Transverse colon (tissue), 4 donors: ENCODE measurements at places on chromosomes 4 and X. TPM values are rescaled to one million over a fixed set of nuclear protein-coding genes. Genes with fewer than 3 reads are reported as not detected.

- DNase-seq: no peak
Measured at GRCh38 chr4:3483471-3483921, 20.4 kb downstream of the DOK7 start.

DNA sequence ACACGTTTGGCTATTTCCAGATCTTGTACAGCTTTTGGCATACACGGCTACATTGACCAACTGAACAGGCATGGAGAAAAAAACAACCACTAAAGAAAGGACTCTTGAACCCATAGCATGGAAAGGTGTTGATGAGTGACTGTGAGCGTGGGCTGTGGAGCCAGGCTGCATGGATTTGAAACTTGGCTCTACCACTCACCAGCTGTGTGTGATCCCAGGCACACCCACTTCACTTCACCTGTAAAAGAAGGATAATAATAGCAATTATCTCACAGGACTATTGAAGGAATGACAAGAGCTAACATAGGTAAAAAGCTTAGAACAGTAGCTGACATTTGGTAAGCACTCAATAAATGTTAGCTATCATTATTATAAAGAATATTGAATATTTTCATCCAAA lies 301.7 kb upstream of the CPEB2 start:
- DNase-seq: no peak

- DNase-seq: peak; percentile 34
Measured at GRCh38 chrX:79366873-79367749, at the start of gene ITM2A. ITM2A (minus strand) TSS chrX:79367334; CDS start chrX:79367215, 119 bp downstream.

DNA sequence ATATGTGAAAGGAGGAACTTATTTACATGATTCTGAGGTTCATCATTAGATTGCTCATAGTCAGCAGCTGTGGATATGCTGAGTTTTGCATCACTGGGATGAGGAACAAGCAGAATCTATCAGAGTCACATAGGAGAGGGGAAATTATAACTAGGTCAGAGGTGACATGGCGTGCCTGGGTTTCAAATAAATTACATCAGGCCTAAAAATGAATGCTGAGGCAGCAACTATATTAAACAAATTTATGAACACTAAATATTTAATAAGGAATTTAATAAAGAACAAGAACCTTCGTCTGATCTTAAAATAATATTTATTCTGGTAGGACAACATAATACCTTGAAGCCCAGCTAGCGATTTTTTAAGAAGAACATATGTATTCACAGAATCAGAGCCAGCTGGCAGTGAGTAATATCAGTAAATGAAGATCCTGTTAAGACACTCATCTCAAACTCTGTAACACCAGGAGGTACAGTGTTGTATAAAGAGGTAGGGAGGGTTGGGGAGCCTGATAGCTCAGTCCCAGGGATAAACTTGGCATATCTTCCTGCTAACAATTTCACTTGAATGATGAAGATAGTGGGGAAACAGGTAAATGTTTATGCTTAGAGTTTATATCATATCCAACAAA lies 60.9 kb upstream of the HS3ST1 start:
- no peak for DNase-seq

GRCh38 chrX:16885628-16886027 lies 15.5 kb upstream of the RBBP7 start:
- no peak for DNase-seq

DNA sequence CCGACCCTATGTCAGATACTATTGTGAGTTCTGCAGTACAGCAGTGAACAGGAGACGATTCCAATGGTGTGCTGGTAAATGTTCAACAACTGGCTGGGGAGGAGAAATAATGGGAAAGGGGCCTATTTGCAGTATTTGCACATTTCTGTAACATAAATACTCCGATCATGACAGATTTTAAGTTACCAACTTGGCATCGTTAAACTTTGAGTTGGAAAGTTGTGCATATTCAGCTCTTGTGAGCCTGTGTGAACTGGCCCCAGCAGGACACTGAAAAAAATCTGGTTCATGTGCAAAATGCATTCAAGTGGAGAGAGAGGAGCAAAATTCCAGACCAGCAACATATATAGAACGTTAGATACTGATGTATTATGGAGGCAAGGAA lies 175.0 kb downstream of the MAPK10 start:
- DNase-seq: no peak

DNA sequence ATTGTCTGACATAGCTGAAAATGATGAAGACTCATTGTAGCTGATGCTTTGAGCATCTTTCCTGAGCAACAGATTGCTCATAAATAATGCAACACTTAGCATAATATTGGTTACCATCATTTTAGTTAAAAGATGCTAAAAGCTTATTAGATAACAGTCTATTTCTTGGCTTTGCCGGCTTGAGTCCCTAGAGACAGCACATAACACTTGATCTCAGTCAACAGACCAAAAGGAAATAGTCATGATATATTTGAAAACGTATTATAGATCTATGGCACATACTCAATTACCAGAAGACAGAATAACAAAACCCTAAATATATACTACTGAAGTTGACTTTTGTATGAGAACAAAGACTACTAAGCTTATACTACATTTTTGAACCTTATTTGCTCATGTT lies 846.7 kb upstream of the EPHA5 start:
- no peak for DNase-seq

GRCh38 chrX:47181301-47181700 lies 12.3 kb upstream of the UBA1 start:
- no peak for DNase-seq

DNA sequence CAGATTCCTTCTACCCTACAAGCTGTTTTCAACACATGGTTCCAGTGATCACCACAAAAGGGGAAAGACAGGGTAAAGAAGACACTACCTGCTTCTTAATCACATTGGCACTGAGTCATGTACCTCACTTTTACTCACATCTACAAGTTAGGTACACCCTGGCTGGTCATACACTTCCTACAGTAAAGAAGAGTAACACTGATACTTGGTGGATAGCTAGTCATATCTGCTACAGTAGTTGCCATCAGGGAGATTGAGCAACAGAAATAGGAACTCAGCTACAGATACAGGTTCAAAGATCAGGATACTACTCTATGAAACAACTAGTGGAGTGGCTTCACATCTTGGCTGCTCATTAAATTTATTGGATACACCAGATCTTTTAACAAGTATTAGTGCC lies 105.4 kb upstream of the DIAPH2 start:
- DNase-seq: no peak

GRCh38 chr4:122279670-122280069 lies 99.1 kb upstream of the ADAD1 start:
- no peak for DNase-seq

GRCh38 chrX:1558761-1559468 lies 21.9 kb upstream of the P2RY8 start:
- DNase-seq: no peak

DNA sequence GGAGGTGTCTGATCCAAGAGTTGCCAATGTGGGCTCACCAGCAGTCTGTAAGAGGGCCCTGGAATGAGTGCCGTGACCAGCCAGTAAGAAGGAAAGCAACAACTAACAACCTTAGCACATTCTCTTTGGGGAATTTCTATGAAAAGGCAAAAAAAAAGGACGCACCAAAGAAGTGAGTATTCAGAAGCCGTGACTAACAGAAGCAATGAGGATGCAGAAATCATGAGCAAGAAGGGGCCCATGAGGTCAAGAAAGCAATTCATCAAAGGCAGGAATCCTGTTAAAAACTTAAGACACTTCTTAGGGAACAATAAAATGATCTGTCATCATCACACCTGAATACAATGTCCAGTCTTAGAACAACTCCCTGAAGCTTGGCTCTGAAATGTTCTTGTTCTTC lies 260.5 kb downstream of the RAPGEF2 start:
- no peak for DNase-seq

DNA sequence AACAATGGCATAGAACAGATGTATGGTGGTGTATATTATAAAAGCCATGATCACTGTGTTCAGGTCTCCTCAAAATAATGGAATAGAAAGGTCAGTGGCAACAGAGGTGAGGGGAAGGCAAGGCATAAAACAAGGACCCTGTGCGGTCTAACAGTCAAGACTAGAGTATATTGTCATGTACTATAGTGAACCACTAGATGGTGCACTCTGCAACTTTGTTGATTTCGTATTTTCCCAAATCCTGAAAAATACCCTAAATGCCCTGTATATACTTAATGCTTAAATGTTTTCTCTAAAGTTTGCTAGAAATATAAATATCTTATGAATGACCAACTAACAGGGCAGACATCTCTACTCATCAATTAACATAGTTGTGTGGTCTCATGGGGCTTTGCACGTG lies 453.0 kb downstream of the PCDH11X start:
- DNase-seq: no peak

- DNase-seq: no peak
Measured at GRCh38 chr4:129179276-129179675, 83.3 kb downstream of the C4orf33 start.

GRCh38 chr4:73573794-73574528 lies 46.3 kb downstream of the RASSF6 start:
- DNase-seq: peak; percentile 66

- DNase-seq: no peak
Measured at GRCh38 chr4:57125996-57126395, 15.8 kb upstream of the IGFBP7 start.

GRCh38 chrX:17052210-17052609 lies 105.8 kb downstream of the REPS2 start:
- DNase-seq: no peak

DNA sequence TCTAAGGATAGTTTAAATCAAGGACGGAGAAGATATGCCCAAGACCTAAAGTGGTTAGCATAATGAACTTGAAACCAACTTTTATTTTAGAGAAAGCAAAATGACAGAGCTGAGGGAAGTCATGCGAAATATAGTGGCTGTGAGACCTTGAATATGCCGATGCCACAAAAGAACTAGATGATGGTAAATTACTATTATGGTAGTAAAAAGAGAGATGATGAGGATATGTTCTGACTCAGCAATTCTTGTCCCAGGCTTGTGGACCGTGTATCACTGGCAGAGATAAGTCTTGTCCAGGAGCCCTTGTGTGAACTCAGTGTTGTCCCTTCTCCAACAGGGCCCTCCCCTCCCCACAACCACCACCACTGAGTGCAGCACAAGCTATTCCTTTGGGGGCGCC lies 1605.6 kb upstream of the TENM3 start:
- DNase-seq: no peak

- peak; percentile 72 for DNase-seq
Measured at GRCh38 chr4:38664706-38665401, 855 bp downstream of the KLF3 start.

DNA sequence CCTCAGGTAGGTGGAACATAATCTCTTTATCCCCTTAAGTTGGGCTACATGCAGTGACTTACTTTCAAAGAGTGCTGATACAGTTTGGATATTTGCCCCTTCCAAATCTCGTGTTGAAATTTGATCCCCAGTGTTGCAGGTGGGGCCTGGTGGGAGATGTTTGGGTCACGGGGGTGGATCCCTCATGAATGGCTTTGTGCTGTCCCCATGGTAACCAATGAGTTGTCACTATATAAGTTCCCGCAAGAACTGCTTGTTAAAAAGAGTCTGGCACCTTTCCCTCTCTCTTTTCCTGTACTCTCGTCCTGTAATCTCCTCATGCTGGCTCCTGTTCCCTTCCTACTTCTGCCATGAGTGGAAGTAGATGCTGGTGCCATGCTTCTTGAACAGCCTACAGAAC lies 71.3 kb downstream of the GLRA3 start:
- DNase-seq: no peak

GRCh38 chr4:22237846-22238494 lies 277.9 kb downstream of the ADGRA3 start:
- peak; percentile 32 for DNase-seq

DNA sequence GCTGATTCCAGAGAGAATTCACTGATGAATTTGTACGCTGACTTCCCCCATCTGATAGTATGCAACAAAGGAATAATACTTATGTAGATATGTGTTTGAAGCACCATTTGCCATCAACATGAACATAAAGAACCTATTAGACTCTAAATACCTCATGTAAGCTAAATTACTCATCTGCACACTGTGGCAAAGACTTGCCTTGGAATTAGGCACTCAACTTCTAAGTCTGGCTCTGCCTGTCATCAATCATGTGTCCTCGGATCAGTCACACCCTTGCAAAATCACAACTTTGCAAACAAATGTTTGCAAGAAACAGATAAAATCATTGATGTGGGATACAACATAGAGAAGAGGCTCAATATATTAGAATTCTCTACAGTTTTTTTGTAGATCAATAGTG lies 169.9 kb upstream of the LDB2 start:
- DNase-seq: no peak

GRCh38 chrX:13258725-13259124 lies 61.1 kb downstream of the ATXN3L start:
- no peak for DNase-seq

- DNase-seq: no peak
Measured at GRCh38 chr4:151403656-151404055, 5.3 kb upstream of the FHIP1A start.

DNA sequence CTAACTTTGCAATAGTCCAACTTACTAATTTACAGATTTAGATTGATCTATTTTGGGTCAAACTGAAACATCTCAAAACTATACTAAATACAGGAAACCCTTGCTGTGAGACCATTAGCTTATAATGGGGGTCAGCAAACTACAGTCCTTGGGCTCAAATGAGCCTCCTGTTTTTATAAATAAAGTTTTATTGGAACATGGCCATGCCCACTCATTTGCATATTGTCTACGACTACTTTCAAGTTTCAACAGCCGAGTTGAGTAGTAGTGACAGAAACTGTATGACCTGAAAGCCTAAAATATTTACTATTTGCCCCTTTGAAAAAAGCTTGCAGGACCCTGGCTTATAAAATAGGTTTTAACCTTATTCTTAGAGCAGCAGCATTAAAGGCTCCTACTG lies 92.4 kb downstream of the C4orf51 start:
- no peak for DNase-seq

The ANAPC10 gene
- total RNA-seq: 19.7 TPM

The CWH43 gene
- total RNA-seq: 37.6 TPM

The TMPRSS11F gene
- total RNA-seq: not detected

The MAGEA9B gene
- not detected for total RNA-seq

The SHROOM2 gene
- total RNA-seq: 8.9 TPM

The SSX3 gene
- not detected for total RNA-seq

The ARX gene
- not detected for total RNA-seq

The MORF4L2 gene
- 175 TPM for total RNA-seq

The NXF2 gene
- total RNA-seq: not detected
